ENCODE measurements at places on chromosomes 5 and 9. TPM values are rescaled to one million over a fixed set of nuclear protein-coding genes. Genes with fewer than 3 reads are reported as not detected.

Gene SUSD3
- total RNA-seq, result 4.1 TPM

Gene MYO10
- total RNA-seq, result 15.3 TPM

Gene ANKRD34B
- total RNA-seq, result 0.05 TPM

Gene TSSK1B
- not detected for total RNA-seq

Gene FGF10
- 0.25 TPM for total RNA-seq

Gene IL5
- not detected for total RNA-seq

Gene B4GALT1
- total RNA-seq, result 58.1 TPM

Data from liver (tissue), 10 donors.